ENCODE measurements at places on chromosomes 5 and 9. TPM values are rescaled to one million over a fixed set of nuclear protein-coding genes. Genes with fewer than 3 reads are reported as not detected.

DNA sequence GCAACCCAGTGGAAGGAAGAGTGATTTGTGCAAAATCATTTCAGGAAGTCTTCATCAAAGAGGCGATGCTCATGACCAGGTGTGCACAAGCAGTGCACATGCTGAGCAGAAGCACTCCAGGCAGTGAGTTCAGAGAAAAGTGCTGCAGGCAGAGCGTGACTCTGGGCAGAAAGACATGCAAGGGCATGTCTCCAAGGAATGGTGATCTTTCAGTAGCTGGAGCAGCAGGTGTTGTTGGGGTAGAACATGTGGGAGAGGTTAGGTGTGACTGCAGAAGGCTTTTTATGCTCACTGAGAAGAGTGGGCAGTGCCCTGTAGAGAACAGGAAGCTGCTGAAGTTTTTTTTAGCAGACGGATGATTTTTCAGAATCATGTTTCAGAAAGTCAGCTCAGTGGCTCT is 545.4 kb upstream of the TLE4 start:
- DNase-seq: no peak
- no peaks in the 10 kb centered on the region for H3K4me1 ChIP-seq
- H3K27ac ChIP-seq: no peak overlapping the region
- H3K4me3 ChIP-seq: no peak overlapping the region
- no peaks in the 10 kb centered on the region for H3K36me3 ChIP-seq

GRCh38 chr5:134101686-134102439 is 12.6 kb upstream of the TCF7 start:
- H3K4me1 ChIP-seq: peaks cover 28% of the 10 kb centered on the region
- H3K27ac ChIP-seq: no peak overlapping the region
- no peak overlapping the region for H3K4me3 ChIP-seq
- DNase-seq: no peak
- no peaks in the 10 kb centered on the region for H3K36me3 ChIP-seq

DNA sequence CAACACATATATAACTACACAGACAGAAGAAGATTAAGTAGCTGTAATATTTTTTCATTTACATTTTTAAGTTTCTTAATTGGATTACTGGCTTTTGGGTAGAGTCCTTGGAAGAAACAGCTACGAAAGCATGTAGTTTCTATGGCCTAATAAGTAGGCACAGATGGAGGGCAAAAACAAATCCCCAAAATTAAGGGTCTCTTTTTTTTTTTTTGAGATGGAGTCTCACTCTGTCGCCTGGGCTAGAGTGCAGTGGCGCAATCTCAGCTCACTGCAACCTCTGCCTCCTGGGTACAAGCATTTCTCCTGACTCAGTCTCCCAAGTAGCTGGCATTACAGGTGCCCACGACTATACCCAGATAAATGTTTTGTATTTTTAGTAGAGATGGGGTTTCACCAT is 27.1 kb upstream of the MTMR12 start:
- H3K4me3 ChIP-seq: no peak overlapping the region
- H3K36me3 ChIP-seq: no peaks in the 10 kb centered on the region
- H3K27ac ChIP-seq: no peak overlapping the region

DNA sequence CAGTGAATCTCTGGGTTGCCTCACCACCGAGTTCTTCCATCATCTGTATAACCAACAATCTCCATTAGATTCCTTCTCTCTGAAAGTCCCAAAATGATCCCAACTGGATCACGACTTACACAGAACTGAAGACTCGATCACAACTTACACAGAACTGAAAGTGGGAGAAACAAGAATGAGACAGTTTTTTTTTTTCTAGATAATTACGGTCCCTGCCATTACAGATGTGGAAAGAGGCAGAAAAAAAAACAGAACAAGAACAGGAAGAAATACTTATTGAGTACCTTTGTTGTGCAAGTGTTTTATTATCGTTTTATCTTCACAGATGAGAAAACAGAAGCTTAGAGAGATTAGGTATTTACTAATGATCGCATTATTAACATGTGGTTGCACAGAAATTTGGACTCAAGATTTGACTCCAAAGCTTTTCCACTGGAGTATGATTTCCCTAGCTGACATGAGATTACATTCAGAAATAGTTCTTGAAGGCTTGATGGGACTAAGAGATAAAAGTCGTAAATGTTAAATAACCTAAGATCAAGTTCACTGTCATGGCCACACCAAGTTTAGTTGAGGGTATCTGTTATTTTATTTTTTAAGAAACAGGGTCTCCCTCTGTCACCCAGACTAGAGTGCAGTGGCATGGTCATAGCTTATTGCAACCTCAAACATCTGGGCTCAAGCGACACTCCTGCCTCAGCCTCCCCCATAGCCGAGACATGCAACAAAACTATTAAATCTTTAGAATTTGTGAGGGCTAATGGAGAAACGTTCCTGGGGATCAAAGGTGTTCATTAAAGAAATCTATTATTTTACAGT is 8.9 kb downstream of the PLK2 start:
- H3K27me3 ChIP-seq: no peaks in the 10 kb centered on the region
- H3K4me3 ChIP-seq: no peak overlapping the region
- peaks cover 25% of the 10 kb centered on the region for H3K4me1 ChIP-seq
- DNase-seq: no peak
- H3K36me3 ChIP-seq: no peaks in the 10 kb centered on the region

DNA sequence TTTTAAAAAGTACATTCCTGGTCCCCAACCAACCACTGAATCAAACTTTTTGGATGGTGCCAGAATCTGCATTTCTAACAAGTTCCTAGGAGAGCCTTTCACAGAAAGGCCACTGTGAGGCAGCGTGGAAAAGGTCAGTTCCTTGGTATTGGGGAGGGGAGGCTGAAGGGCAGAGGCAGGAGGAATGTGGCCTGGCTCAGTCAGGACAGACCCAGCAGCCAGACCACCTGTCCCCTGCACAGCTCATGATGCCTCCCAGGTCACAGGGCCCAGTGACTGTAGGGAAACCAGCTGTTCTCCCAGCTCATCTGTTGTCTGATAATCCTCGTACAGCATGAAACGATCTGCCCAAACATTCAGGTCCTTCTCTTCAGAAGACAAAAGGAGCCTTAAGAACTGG is 132.9 kb downstream of the LHFPL2 start:
- no peak overlapping the region for H3K27ac ChIP-seq
- H3K36me3 ChIP-seq: no peaks in the 10 kb centered on the region
- DNase-seq: no peak

Gene IFNA13
- total RNA-seq: not detected

- no peaks in the 10 kb centered on the region for H3K27me3 ChIP-seq
- no peak for DNase-seq
- no peak overlapping the region for H3K4me3 ChIP-seq
Measured at GRCh38 chr5:153372425-153373129, 117.9 kb upstream of the GRIA1 start.

DNA sequence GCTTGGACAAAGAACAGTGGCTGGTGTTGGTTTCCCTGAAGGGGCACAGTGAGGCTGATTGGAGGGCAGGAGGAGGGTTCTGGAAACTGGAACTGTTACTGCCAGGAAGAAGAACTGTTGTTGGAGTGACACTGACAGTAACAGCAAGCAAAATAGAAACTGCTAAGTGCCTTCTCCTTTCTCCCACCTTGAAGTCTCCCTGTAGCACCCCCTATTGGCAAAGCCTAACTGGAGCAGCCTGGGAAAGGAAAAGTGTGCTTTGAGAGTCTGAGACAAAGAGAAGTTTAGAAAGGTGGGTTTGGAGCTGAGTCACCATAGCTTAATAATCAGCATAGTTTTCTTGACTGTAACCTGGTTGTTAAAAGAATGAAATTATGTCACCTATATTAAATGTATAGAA is 2.5 kb upstream of the TMEM174 start:
- no peak overlapping the region for H3K27ac ChIP-seq
- no peak overlapping the region for H3K4me3 ChIP-seq
- DNase-seq: no peak
- H3K36me3 ChIP-seq: no peaks in the 10 kb centered on the region
- H3K4me1 ChIP-seq: no peaks in the 10 kb centered on the region
- no peaks in the 10 kb centered on the region for H3K27me3 ChIP-seq

DNA sequence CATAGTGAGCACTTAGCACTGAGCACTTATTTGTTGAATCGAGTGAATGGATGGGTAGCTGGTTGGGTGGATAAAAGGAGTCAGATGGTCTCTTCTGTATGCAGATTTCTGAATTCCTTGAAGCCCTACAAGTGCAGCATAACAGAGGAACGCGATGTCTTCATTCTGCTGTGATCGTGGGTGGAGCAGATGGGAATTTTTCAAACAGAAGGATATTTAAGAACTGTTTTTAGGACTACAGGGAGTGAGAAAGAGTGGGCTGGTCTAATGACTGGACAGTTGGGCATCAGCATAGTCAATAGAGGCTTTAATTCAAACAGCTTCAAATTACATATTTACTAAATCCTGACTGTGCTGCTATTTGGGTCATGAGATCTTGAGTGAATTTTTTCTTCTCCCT is 253.2 kb downstream of the CEMIP2 start:
- H3K4me3 ChIP-seq: no peak overlapping the region
- H3K4me1 ChIP-seq: no peaks in the 10 kb centered on the region
- H3K27me3 ChIP-seq: no peaks in the 10 kb centered on the region
- DNase-seq: no peak
- H3K27ac ChIP-seq: peak overlapping the region; percentile 29

DNA sequence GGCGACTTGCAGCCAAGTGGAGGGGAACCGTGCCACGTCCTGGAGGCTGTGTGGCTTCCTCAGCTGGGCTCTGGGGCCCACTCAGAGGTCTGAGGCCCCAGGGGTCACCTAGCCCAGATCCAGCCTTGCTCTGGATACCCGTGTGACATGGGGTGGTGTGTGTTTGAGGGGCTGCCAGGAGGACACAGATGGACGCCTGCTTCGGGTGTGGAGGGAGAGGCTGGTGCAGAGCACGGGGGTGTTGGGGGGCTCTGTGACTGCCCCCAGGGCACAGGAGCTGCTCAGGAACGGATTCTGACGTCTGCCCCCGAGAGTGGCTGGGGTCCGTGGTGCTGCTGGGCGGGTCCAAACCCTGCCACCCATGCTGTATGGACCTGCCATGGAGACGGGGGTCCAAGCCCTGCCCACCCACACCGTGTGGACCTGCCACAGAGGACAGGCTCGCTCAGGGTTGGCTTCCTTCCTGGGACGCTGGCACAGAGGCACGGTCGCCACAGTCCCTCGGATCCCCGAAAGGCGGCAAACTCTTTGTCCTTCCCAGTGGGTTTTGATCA is 10.5 kb downstream of the INPP5E start:
- no peaks in the 10 kb centered on the region for H3K36me3 ChIP-seq
- no peak overlapping the region for H3K27ac ChIP-seq
- no peaks in the 10 kb centered on the region for H3K4me1 ChIP-seq

Gene IRX2
- not detected for total RNA-seq

GRCh38 chr5:124524552-124525232 is 221.7 kb downstream of the ZNF608 start:
- no peaks in the 10 kb centered on the region for H3K27me3 ChIP-seq
- no peaks in the 10 kb centered on the region for H3K36me3 ChIP-seq
- DNase-seq: no peak

DNA sequence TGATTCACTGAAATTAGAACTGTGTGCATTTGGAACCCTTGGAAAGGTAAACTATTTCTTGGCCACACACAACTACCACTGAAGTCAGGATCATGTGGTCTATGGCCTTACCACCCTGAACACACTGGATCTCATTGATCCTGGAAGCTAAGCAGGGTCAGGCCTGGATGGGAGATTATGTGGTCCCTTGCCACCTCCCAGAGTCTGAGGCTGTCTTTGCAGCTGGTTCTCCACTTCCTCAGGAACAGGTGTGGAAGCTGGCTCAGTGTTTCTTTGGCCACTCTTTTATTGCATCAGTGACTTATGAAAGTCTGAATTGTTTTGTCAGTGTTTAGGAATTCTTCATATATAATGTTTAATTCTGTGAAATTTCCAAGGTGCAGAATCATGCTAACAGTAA is 89.2 kb downstream of the TEK start:
- H3K4me1 ChIP-seq: peaks cover 8% of the 10 kb centered on the region
- no peak overlapping the region for H3K27ac ChIP-seq
- no peak for DNase-seq
- H3K4me3 ChIP-seq: no peak overlapping the region
- no peaks in the 10 kb centered on the region for H3K36me3 ChIP-seq
- H3K27me3 ChIP-seq: no peaks in the 10 kb centered on the region

Gene PCDHB14
- 12.9 TPM for total RNA-seq

Gene AKNA
- 23.6 TPM for total RNA-seq

Gene ADGRD2
- not detected for total RNA-seq
